Tibial nerve (tissue), 4 donors: ENCODE measurements at places on chromosomes 6 and 20.

- DNase-seq, result no peak
Measured at GRCh38 chr6:32570363-32570905, 19.2 kb downstream of the HLA-DRB1 start.

- no peak for DNase-seq
Measured at GRCh38 chr20:63587776-63588591, 13.9 kb upstream of the HELZ2 start.

DNA sequence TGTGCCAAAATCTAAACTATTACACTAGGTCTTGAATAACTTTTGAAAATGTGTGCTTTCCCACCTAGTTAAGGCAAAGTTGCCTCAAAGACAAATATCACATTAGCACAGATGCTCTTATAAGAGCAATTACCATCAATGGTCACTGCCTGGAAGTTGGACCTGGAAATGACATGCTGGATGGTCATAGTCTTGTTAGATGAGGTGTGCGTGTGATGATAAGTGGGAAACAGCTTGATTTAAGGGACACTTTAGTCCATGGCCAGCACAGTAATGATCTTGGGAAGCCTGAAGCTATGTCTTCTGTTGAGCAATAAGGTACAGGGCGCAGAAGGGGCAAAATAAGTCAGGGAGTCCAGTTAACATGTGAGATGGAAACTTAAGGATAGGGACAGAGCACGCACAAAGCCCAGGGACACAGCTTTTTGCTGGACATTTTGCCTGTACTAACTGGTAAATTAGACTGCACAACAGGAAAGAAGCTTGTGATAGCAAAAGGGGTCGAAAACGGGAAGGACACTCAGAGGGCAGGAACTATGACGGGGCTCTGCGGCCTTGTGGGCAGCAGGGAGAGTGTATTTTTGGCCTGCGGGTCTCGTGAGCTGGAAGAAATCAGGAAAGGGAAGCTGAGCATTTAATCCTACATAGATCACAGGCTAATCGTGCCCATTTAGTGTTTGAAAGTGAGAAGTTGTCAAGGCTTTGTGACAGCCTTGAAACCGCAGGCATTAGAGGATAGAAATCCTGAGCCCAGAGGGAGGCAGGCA lies 66.7 kb upstream of the BMP2 start:
- no peak for DNase-seq

DNA sequence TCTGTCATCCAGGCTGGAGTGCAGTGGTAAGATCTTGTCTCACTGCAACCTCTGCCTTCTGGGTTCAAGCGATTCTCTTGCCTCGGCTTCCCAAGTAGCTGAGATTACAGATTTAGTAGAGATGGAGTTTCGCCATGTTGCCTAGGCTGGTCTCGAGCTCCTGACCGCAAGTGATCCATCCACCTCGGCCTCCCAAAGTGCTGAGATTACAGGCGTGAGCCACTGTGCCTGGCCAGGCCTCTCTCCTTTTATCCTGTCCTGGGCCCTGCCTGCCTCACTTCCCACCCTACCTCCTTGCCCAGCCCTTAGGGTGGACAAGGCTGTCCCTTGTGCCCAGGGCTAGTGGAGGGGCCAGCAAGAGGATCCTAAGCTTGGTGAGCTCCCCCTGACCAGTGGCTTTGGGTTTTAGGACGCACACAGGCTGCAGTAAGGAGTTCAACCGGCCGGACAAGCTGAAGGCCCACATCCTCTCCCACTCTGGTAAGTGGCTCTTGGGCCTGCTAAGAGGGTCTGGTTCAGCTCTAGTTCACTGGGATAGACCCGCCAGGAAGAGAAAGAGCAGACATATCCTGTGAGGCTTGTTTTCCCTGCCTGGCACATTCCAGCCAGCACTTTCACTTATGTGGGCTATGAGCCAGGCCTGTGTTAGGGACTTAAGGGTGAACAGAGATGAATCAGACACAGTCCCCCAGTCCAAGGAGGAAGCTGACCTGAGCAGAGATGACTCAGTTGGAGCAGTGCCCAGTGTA lies 21.9 kb upstream of the CHMP4B start:
- no peak for DNase-seq
